ENCODE measurements at places on chromosomes 7 and 10. TPM values are rescaled to one million over a fixed set of nuclear protein-coding genes. Genes with fewer than 3 reads are reported as not detected.

The CPA2 gene
- total RNA-seq = not detected

The GPR26 gene
- total RNA-seq = not detected

The FANK1 gene
- 4.3 TPM for total RNA-seq

The TFEC gene
- total RNA-seq = 12.9 TPM

The SPDYE9 gene
- total RNA-seq = not detected

The OPN4 gene
- not detected for total RNA-seq

The BEND7 gene
- 21.2 TPM for total RNA-seq

The LBX1 gene
- 0.18 TPM for total RNA-seq

The TCF7L2 gene
- total RNA-seq = 27.7 TPM

The PRSS37 gene
- total RNA-seq = not detected

The GPR15LG gene
- not detected for total RNA-seq

The LOXL4 gene
- total RNA-seq = 5.4 TPM

The MYH16 gene
- total RNA-seq = not detected

The POP7 gene
- 22.4 TPM for total RNA-seq

The TMEM213 gene
- total RNA-seq = 32.8 TPM

The TMEM184A gene
- total RNA-seq = 7.9 TPM

The HNRNPF gene
- total RNA-seq = 230 TPM

The DGKI gene
- total RNA-seq = 0.68 TPM

The FRAT1 gene
- total RNA-seq = 5.2 TPM

The PRPS1L1 gene
- total RNA-seq = not detected

The PNLIPRP2 gene
- not detected for total RNA-seq

The SPRN gene
- total RNA-seq = 0.52 TPM

The CHAT gene
- total RNA-seq = not detected

The CARD11 gene
- total RNA-seq = 8.1 TPM

The CACNB2 gene
- total RNA-seq = 5.7 TPM

The GRB10 gene
- total RNA-seq = 58.3 TPM

The NPSR1 gene
- not detected for total RNA-seq

The DENND10 gene
- total RNA-seq = 37.4 TPM

The CAV2 gene
- total RNA-seq = 162 TPM

The LDB1 gene
- total RNA-seq = 40.3 TPM

The PRPF18 gene
- total RNA-seq = 19.7 TPM

Data from left lung (tissue), 14 donors.